Mesothelial cell of epicardium (in vitro differentiated cells): ENCODE measurements at places on chromosomes 16 and 17.

DNA sequence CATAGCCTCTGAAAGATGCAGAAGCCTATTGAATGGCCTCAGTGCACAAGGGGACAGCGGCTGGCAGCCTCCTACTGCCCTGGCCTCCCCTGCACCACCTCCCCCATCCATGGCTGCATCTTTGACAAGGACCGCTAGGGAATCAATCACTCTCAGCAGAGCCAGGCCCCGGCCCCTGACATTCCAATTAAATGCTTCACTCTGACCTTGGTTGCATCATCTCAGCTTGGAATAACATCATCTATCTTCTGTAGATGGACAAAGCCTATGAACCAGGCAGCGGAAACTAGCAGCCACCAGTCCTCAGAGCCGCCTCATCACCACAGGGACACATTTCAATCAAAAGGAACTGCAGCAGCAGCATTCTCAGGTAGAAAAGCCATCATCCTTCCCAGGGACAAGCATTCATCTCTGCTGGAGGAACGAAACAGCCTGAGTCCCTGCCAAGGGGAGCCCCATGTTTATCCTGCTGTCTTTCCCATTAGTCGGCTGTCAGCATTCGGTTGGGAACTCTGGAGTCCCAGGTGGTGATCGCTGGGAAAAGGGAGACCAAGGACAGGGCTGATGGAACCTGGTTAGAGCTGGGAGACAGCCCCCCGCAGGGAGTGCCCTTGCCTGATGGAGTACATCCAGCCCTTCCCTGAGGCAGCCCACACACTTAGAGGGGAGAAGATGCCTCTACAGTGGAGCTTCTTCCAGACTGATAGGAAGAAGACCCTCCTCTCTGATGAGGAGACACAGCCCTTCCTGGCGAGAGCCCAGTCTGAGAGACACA, 11.5 kb upstream of the TMEM132E start:
- DNase-seq, result no peak

- DNase-seq, result no peak
Observed at GRCh38 chr17:55062921-55063320, 94.4 kb downstream of the STXBP4 start.

GRCh38 chr16:71628810-71629209, 2.8 kb downstream of the MARVELD3 start:
- DNase-seq, result no peak

GRCh38 chr17:10729334-10730193, at the start of gene TMEM220:
TSS of gene TMEM220 (minus strand) at chr17:10730023. CDS start at chr17:10729851, 172 bp downstream.
- DNase-seq, result peak; percentile 53

GRCh38 chr16:22388101-22388644, 13.8 kb upstream of the CDR2 start:
- no peak for DNase-seq

DNA sequence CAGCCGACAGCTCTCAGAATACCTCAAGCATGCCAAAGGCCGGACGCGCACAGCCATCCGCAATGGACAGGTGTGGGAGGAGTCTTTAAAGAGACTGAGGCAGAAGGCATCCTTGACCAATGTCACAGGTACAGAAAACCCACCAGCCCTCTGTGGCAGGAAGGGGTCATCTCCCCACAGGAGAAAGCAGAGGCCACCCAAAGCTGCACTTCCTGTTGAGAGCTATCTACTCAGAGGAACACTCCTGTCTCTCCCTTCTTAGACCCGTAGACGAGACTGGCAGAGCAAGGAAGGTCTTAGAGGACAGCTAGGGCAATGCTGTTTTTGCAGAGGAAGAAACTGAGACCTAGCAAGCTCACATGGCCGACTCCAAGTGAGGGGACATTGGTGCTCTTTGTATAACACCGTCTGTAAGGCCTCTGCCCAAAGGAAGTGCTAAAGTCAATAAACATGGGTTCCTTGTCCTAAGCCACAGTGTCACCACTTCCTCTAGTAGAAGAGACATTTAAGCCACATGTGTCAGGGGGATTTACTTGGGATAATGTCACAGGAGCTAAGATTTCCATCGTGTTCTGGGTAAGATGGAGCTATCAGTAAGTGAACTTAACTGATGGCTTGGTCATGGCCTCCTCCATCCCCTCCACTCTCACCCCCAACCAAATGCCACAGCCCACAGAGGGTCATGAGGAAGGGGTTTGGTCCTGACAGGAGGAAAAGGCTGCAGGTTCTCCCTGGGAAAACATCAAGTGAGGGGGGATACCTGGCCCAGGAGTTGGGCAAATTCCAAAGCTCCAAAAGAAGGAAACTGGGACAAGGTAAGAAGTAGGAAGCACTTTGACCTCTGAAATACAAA, 9.4 kb downstream of the LPO start:
- DNase-seq, result no peak

GRCh38 chr16:73020409-73020884, 27.5 kb downstream of the ZFHX3 start:
- DNase-seq, result no peak

DNA sequence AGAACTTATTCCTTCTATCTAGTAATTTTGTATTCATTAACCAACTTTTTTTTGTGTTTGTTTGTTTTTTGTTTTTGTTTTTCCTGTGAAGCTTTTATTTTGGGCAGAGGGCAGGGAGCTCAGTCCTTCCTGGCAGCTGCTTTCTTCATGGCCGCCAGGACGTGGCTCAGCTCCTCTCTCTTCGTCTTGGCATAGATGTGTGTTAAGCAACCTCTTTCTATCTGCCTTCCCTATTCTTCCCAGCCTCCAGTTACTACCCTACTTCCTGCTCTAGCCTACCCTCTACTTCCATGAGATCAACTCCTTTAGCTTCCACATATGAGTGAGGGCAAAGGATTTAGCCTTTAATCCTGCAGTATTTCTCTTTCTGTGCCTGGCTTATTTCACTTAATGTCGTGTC, 8.2 kb upstream of the BRD7 start:
- no peak for DNase-seq

GRCh38 chr17:31155208-31155810, 60.5 kb downstream of the NF1 start:
- no peak for DNase-seq

DNA sequence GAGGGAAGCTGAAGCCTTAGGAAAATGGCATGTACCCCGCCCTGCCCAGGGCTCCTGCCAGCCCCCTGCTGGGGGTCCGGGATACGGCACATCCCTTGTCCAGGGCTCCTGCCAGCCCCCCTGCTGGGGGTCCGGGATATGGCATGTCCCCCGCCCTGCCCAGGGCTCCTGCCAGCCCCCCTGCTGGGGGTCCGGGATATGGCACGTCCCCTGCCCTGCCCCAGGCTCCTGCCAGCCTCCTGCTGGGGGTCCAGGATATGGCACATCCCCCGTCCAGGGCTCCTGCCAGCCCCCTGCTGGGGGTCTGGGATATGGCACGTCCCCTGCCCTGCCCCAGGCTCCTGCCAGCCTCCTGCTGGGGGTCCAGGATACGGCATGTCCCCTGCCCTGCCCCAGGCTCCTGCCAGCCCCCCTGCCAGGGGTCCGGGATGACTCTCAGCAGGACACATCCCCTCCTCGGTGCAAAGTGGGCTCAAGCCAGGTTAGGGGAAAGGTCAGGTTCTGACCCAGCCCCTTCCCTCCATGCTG, 43.2 kb downstream of the RPH3AL start:
- peak; percentile 60 for DNase-seq

DNA sequence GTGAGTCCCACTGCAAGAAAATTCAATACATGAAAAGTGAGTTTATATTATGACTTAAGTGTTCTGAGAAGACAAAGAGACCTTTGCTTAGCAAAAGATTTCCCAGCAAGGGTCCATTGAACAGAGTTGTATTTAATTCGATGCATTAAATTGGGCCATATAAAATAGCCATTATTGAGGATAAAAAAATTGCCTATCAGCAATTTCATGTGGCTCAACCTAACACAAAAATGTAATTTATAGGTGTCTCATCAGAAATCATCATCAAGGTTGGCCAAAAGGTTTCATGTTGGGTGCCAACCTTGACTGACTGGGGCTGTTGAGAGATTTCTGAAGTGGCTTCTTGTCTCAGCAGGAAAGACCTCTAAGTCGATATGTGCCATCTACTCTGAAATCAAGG, 84.8 kb upstream of the TOX3 start:
- DNase-seq, result no peak

- DNase-seq, result no peak
Observed at GRCh38 chr17:54493691-54494090, 407.0 kb upstream of the TOM1L1 start.

- DNase-seq, result no peak
Observed at GRCh38 chr16:29712809-29713208, 33.0 kb downstream of the C16orf54 start.

DNA sequence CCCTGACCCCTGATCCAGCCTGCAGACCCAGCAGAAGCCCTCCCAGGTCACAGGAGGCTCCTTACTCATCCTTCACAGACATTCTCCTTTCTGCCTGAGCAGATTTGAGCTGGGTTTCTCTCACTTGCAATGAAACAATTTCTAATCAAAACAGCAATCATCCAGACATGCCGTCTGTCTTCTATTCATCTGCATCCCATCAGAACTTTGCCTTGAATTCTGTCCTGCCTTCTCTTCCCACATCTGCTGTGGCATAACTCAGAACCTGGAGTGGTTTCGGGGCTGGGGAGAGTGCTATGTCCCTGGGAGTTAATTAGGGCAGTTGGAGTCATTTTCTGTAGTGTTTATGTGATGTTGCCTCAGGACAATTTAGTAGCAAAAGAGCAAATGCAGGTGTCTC, 278.6 kb downstream of the CBLN1 start:
- DNase-seq, result no peak

DNA sequence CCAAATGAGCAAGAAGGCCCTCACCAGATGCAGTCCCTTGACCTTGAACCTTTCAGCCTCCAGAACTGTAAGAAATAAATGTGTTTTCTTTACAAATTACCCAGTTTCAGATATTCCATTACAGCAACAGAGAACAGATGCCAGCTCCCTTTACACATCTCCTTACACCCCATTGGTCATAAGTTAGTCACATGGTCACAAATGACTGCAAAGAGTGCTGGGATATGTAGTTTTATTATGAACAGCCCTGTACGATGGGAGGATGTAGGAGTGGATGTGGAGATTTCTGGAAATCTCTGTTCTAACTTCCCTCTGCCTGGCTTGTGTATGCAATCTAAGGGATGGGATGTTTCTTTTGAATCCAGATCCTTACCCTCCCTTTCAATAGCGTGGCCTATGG, 13.3 kb upstream of the RPL38 start:
- no peak for DNase-seq

- DNase-seq, result no peak
Observed at GRCh38 chr17:35094902-35095301, 24.8 kb downstream of the RAD51D start.

DNA sequence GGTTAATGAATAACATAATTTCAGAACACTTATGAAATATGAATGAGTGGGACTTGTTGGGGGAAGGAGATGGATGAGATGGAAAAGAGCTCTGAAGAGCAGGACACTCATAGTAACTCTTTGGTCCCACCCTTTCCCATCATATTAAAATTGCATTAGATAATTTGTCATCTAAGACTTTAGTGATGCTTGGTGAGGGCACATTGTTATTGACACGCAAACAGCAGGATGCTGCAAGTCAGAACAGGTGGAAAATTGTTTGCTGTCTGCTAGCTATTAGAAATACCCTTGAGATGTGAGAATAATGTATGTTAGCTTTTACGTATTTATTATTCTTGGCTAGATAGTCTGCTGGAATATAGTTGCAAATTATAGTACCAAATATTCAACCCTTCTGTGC, 75.7 kb downstream of the TANC2 start:
- no peak for DNase-seq

DNA sequence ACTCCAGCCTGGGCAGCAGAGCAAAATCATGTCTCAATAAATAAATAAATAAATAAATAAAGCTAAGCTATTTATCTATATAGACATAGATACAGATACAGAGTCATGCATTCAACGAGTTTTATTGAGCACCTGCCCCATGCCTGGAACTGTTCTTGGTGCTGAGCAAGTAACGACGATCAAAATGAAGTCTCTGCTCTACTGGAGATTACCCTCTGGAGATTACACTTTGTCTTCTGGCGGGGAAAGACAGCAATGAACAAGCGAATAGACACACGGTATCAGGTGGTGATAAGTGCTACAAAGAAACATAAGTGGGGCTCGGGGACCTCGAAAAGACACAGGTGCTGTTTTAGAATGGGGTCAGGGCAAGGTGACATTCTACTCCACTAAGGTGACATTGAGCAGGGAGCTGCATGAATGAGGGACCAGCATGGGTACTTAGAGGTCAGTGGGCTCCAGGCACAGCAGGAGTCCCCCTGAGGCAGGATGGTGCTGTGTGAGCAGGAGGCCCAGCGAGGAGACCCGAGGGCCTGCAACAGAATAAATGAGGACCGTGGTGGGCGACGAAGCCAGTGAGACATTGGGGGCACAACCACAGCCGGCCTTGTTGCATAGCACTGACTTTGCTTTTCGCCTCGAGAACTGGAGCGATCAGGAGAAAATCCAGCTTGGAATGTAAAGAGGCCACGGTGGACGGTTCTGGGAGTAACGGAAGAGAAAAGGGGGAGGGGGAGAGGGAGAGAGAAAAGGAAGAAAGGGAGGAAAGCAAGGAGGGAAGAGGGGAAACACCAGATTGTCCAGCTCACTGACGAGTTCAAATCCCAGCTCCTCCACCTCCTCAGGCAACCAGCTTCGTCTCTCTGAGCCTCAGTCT, 42.4 kb upstream of the MEAK7 start:
- no peak for DNase-seq

GRCh38 chr16:72989579-72990551, 58.1 kb downstream of the ZFHX3 start:
- DNase-seq, result no peak

DNA sequence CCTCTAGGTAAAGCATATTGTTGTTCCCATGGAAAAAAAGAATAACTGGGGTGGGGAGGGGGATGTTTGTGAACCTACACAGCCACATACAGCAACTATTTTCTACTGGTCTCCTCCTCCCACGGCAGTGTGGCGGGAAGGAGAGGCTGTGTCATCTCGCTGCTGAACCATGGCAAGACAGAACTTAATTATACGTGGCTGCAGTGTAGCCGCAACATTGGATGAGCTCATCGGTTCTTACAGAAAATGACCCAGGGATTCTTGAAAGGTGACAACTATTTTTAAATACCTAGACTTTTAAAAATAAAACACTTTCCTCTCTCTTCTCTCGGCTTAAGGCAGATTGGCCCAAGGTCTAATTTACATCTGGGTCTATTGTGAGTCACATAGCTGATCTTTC, 19.8 kb upstream of the TEKT3 start:
- no peak for DNase-seq

- no peak for DNase-seq
Observed at GRCh38 chr17:49640556-49640955, 37.3 kb downstream of the SPOP start.

DNA sequence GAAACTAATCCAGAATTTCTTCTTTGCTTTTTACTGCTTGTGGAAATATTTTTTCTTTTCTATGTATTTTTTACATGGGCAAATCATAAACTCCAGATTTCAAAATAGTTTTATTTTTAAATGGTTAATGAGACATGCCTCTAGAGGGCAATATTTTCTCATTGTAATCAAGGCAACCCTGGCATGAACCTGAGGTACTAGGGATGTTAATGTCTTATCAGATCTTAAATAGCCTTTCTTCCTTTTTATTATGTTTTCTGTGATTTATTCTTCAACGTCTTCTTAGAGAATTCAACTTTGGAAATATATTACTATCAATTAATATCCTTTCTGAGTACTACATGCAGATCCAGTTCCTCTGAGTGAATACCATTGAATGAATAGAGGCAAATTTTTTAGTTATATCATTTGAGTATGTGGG, 324.7 kb downstream of the BCAS3 start:
- DNase-seq, result no peak

- no peak for DNase-seq
Observed at GRCh38 chr16:23748630-23749029, 6.2 kb upstream of the CHP2 start.

GRCh38 chr17:55334285-55334684, 69.5 kb downstream of the HLF start:
- DNase-seq, result no peak

- no peak for DNase-seq
Observed at GRCh38 chr17:57566721-57567120, 178.4 kb downstream of the CCDC182 start.
